ENCODE measurements at places on chromosomes 7 and 10.

- DNase-seq: peak; percentile 41
Measured at GRCh38 chr10:104638861-104639589, 2.1 kb upstream of the SORCS3 start.

DNA sequence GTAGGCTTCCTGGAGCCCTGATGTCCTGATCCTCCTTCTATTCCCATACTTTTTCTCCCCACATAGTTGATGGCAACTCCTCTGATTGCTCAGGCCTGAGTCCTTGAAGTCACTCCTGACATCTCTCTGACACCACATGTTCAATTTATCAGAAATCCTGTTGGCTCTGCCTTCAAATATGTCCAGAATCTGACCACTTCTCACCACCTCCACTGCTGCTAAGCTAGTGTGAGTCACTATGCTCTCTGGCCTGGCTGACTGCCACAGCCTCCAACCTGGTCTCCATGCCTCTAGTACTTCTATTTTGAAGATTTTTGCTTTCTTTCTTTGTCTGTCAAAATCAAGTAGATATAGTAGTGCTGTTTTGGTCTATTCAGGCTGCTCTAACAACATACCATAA, 53.0 kb downstream of the TMEM229A start:
- no peak for DNase-seq

DNA sequence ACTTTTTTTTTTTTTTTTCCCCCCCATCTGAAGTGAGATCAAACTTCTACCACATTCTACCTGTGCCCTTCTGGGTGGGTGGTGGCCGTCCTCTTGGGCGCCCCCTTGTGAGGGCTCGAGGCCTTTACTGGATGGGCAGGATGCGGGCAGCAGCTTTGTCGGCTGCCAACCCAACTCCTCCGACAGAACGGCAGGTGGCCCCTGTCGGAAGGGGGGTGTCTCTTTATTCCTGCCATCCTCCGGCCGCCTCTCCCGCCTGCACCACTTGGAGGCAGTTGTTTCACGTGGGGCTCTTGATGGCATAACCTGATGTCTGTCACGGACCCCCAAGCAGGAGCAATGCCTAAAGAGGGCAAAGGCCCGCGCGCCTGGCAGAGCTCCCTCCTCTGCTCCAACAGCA, 31.0 kb downstream of the AMZ1 start:
- DNase-seq: peak; percentile 78

GRCh38 chr10:73956476-73957359, 41.2 kb upstream of the VCL start:
- peak; percentile 98 for DNase-seq

- DNase-seq: no peak
Measured at GRCh38 chr10:3427347-3427746, 254.8 kb upstream of the PITRM1 start.

GRCh38 chr10:91909117-91909677, at the start of gene FGFBP3:
Gene FGFBP3, minus strand, starts transcription at chr10:91909486. Its CDS starts 517 bp downstream, at chr10:91908969.
- peak; percentile 91 for DNase-seq

- DNase-seq: no peak
Measured at GRCh38 chr10:74079028-74079935, 71.3 kb downstream of the AP3M1 start.

- DNase-seq: no peak
Measured at GRCh38 chr7:112009081-112009480, 197.1 kb downstream of the DOCK4 start.

DNA sequence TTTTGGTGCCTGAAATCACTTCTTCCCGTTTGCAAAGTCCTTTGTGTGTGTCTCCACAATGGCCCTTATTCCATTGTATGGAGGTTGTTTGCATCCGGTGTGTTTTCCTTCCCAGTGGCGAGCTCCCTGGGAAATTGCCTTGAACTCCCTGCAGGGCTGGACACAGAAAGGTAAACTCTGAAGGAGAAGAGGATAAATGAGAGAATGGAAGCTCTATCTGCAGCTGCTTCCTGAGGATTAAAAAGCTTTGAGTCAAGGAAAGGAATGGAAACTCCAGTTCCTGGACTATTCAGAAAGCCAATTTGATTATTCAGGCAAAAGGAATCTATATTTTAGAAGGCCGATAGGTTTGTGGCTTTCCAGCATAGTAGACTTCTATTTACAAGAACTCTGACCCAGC, 4.4 kb upstream of the GRK5 start:
- no peak for DNase-seq

DNA sequence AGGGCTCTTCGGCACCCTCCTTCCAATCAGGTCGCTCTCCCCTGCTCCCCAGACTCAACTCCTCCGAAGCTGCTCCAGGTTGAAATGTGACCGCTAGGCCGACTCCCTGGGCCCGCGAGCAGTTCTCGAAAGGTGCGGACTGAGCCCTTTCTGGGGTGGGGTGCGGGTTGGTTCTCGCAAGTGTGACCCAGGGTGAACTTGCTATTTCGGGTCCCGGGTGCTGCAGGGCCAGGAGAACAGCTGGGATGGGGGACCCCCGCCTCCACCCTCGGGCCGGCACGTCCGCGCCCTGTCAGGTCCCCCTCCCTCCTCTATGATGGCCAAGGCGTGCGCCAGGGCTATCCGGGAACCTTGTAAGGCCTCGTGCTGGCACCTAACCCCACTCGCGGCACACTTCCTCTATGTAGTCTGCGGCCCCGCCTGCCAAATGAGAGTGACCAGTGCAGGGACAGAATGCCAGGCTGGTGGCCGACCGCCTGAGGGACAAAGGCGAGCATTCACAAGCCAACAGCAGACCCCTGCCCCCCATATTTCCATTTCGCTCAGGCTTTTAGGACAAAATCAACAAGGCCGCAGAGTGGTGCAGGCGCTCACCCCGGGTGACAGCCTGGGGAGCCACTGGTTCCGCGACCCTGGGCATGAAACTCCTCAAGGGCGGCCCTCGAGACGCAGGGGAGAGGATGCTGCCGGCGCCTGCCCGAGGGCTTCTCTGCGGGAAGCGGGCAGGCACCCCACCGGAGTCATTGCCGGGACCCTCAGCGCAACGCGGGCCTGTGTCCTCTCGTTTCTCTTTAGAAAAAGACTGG, 13.7 kb upstream of the HOXA13 start:
- no peak for DNase-seq

GRCh38 chr10:70729763-70730357, 55.3 kb downstream of the TBATA start:
- DNase-seq: no peak

DNA sequence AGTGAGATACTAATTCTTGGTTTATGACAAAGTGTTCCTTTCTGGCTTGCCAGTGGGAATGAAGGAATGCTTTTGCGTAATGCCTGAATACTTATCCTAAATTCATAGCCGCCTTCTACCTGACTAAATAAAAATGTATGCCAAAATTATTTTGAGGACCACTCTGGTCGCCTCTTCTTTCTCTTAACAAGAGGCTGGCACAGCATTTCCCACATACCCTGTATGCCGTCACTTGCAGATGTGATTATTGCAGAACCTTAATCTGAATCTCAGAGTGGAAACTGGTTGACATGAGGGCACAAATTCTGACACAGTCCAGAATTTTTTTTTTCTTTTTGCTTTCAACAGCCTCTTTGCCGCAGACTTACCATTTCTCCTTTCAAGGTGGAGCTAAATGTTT, 124.6 kb upstream of the GLCCI1 start:
- DNase-seq: no peak

- DNase-seq: no peak
Measured at GRCh38 chr10:1650542-1651269, 86.6 kb downstream of the ADARB2 start.

GRCh38 chr7:127844165-127844564, 187.1 kb downstream of the LRRC4 start:
- DNase-seq: no peak

DNA sequence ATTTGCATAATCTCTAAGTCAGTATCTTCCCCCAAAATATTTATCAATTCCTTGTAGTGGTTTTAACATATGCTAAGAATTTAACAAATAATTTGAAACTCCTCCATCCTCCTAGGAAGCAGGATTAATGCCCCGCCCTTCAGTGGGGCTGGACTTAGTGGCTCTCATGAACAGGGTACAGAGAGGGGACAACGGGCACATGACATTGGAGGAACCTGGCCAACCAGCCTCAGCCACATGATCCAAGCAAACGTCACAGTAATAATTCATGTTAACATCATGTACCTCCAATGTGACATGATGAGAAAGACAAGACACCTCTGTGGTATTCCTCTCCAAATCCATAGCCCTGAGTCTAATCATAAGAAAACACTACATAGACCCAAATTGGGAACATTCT, 50.5 kb downstream of the NUDCD3 start:
- no peak for DNase-seq

DNA sequence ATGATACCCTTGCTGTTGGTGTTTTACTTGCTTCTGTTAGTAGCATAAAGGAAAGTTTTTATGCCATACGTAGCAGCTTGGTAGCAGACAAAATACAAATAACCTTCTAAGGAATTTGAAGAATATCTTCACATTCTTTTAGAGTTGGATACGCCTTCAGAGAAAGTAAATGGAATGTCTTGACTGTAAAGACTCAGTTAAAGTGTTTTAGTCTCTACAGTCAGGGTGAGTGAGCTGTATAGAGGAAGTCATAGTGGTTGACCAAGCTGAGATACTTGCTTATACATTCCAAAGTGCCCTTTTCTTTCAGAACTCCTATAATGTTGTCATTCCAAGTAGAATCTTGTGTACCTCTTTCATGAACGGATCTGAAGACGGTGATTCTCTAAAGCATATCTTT, 37.7 kb downstream of the RABGEF1 start:
- no peak for DNase-seq
